Stimulated activated CD8-positive, alpha-beta memory T cell treated with anti-CD3 and anti-CD28 coated beads, Interleukin-4, amount 100 ng/mL, for 48 hours (primary cell): ENCODE measurements at places on chromosomes 4 and X.

DNA sequence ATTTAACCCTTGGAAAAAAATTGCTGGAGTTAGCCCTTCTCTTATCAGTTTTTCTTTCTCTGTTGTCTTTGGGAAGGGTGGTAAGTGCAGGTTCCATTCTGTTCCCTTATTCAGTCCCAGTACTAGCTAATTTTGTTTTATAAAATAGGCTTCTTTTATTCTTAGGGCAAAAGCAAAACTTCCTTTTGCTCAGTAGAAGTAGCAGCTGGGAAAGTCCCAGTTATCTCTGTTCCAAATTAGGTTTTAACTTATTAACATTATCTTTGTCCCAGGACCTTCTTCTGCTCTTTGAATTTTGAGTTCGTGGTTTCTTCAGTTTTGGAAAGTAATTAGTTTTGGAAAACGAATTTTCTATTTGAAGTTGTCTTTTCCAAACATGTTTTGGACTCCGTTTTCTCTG is 61.1 kb downstream of the BANK1 start:
- DNase-seq, result no peak

DNA sequence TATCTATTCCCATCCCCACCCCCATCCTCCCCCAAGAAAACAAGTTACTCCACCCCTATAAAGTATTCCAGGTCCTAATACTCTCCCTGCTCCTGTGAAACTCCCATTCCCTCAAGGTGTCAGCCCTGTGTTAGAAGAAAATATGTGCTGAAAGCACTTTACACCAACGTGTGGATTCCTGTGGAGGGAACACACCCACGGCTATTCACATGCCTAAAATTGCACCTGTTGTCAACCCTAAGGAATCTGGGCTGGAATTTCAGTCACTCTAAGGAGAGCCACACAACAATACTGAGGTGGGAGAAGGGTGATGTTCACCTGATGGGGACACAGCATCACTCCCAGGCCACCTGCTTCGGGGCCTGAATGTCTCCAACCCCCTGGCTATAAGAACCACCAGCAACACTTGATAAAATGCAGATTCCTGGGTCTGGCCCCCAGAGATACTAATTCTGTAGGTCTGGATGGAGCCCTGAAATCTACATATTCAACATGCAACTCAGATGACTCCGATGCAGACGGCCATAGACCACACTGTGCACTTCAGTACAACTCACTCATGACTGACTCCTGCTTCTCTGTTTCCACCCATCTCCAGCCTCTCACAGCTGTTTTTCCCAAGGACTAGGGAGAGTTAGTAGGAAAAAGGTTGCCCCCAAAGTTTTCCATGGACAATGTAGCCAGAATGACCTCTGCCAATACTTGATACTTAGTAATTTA is 15.8 kb downstream of the SCD5 start:
- DNase-seq, result no peak

GRCh38 chrX:16851421-16851820 is 18.7 kb downstream of the RBBP7 start:
- no peak for DNase-seq

GRCh38 chr4:153764601-153765368 is 5.0 kb upstream of the RNF175 start:
- DNase-seq, result no peak

- no peak for DNase-seq
Measured at GRCh38 chr4:40515398-40516293, 114.0 kb downstream of the RBM47 start.
